Body of pancreas (tissue), 4 donors: ENCODE measurements at places on chromosomes 11 and 22. TPM values are rescaled to one million over a fixed set of nuclear protein-coding genes. Genes with fewer than 3 reads are reported as not detected.

GRCh38 chr11:35282221-35282882 lies 137.0 kb downstream of the SLC1A2 start:
- peaks cover 2% of the 10 kb centered on the region for H3K36me3 ChIP-seq
- peaks cover 16% of the 10 kb centered on the region for H3K4me1 ChIP-seq
- no peak overlapping the region for H3K4me3 ChIP-seq
- no peak overlapping the region for H3K27ac ChIP-seq
- H3K27me3 ChIP-seq, result no peaks in the 10 kb centered on the region

The TMEM121B gene
- 0.26 TPM for total RNA-seq

- H3K27ac ChIP-seq, result no peak overlapping the region
- H3K27me3 ChIP-seq, result no peaks in the 10 kb centered on the region
- H3K36me3 ChIP-seq, result no peaks in the 10 kb centered on the region
- H3K4me1 ChIP-seq, result peaks cover 31% of the 10 kb centered on the region
- no peak for DNase-seq
Measured at GRCh38 chr11:62004473-62004872, 37.0 kb upstream of the FTH1 start.

The OSM gene
- total RNA-seq, result not detected

DNA sequence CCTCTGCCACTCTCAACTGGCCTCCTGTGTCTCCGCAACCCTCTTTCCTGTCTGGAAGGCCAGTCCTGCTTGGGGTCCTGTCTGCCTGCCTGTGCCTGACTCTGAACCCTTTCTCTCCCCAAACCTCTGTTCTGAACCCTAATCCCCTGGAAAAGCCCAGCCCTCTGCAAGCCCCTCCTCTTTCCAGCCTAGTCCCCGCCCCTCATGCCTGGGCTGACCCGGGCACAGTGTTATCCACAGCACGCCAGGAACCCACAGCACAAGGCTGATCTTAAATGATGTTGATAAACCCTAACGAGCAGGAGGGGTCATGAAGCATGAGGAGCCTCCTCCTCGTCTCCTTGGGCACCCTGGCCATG lies at the start of gene IFITM10:
Gene IFITM10 (minus strand): TSS at position 115 of the 359 bp plus-strand sequence. CDS start 153 bp downstream, outside the sequence.
- H3K27me3 ChIP-seq, result no peaks in the 10 kb centered on the region
- H3K36me3 ChIP-seq, result peaks cover 21% of the 10 kb centered on the region
- H3K27ac ChIP-seq, result no peak within 1 kb of the TSS
- peaks cover 29% of the 10 kb centered on the region for H3K4me1 ChIP-seq
- no peak within 1 kb of the TSS for H3K4me3 ChIP-seq
